ENCODE measurements at places on chromosomes 4 and X.

DNA sequence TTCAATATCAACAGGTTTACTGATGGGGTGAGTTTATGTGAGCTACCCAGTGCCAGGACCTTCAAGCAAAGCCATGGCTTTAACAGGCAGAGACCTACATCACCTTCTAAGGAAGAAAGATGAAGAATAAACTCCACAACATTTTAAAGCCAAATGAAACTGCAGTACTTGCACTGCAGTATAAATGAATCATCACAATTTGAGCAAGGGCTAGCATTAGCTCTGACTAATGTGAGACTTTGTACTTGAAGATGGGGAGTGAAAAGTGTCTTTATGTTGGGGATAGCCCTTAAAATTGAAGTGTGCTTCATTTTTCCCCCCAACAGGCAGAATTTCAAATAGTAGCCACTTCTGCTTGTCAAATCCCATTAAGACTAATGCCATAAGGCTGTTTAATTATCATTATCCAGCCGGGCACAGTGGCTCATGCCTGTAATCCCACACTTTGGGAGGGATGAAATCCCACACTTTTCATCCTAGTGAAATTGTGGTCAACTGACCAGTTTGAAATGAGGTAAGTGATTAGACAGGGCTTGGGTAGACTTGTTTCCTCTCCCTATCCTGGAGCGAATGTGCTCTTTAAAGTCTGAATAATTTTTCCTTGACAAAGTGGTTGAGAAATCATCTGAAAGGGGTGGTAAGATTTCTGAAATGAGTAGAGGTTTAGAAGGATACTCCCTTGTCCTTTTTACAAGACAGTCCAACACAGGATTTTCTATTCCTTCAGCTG is 27.2 kb upstream of the GPR34 start:
- DNase-seq = no peak
- H3K27me3 ChIP-seq = no peaks in the 10 kb centered on the region
- H3K36me3 ChIP-seq = peaks cover 7% of the 10 kb centered on the region
- H3K27ac ChIP-seq = no peak overlapping the region

GRCh38 chr4:182874304-182874751 is 42.9 kb downstream of the DCTD start:
- no peak overlapping the region for H3K27ac ChIP-seq
- H3K4me3 ChIP-seq = no peak overlapping the region
- no peak for DNase-seq
- H3K27me3 ChIP-seq = no peaks in the 10 kb centered on the region
- H3K36me3 ChIP-seq = no peaks in the 10 kb centered on the region

- DNase-seq = no peak
- H3K36me3 ChIP-seq = no peaks in the 10 kb centered on the region
- no peaks in the 10 kb centered on the region for H3K27me3 ChIP-seq
Observed at GRCh38 chrX:10926404-10926803, 184.7 kb upstream of the HCCS start.

DNA sequence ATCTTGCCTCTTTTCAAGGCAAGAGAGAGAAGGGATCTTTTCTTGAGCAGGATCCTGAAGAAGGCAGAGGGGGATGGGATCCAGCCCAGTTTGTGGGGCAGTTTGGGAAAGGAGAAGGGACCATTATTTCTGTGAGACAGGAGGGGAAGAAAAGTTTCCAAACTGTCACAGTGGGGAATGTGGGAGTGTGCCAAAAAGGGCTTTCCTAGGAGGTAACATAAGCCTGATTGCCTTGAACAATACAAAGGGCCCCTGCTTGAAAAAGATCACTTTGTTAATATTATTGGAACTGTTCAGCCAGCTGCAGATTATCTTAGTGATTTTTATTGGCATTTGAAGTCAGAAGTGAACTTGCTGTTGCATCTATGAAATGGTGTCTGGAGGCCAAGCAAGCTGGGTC is 55.2 kb downstream of the MTM1 start:
- no peaks in the 10 kb centered on the region for H3K36me3 ChIP-seq
- H3K4me1 ChIP-seq = no peaks in the 10 kb centered on the region
- DNase-seq = no peak

GRCh38 chrX:15233416-15234015 is 36.4 kb downstream of the ASB9 start:
- H3K27ac ChIP-seq = no peak overlapping the region
- no peaks in the 10 kb centered on the region for H3K27me3 ChIP-seq
- no peaks in the 10 kb centered on the region for H3K4me1 ChIP-seq
- H3K36me3 ChIP-seq = no peaks in the 10 kb centered on the region

DNA sequence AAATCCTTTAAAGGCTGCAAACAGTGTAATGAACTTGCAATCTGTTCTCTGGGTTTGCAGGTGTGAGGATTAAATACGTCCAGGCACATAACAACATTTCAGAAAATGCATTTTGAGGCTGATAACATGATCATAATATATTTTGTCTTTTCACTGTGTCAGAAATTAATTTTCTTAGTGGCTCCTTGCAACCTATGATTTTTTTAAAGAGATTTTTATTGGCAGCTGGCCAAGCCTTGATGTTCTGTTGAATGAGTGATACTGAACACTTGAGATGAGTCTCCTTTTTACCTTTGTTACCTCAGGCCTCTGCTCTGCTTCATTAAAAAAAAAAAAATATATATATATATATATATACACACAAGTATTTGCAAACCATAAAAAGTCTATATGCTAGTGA is 68.2 kb upstream of the TENM3 start:
- no peaks in the 10 kb centered on the region for H3K27me3 ChIP-seq
- DNase-seq = no peak
- H3K36me3 ChIP-seq = peaks cover 2% of the 10 kb centered on the region
- H3K4me3 ChIP-seq = no peak overlapping the region
- H3K27ac ChIP-seq = no peak overlapping the region

DNA sequence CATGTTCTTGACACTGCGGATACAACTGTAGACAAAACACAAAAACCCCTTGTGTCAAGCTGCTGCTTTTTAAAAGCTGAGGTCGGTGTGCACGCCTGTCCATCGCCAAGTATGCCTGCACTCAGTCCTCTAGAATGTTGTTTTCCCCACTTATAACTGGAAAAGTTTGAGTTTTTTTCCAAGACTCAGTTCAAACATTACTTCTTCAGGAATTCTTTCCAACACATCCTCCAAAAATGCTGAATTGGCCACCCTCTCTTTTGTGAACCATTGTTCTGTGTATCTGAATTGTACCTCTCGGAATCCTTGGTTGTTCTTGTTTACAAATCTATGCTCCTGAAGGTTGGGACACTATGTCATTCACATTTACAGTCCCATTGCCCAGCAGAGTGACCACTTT is 94.6 kb downstream of the REELD1 start:
- no peaks in the 10 kb centered on the region for H3K27me3 ChIP-seq
- H3K4me1 ChIP-seq = no peaks in the 10 kb centered on the region
- DNase-seq = no peak
- no peak overlapping the region for H3K4me3 ChIP-seq
- H3K36me3 ChIP-seq = no peaks in the 10 kb centered on the region

- no peak overlapping the region for H3K4me3 ChIP-seq
- H3K27me3 ChIP-seq = no peaks in the 10 kb centered on the region
- H3K4me1 ChIP-seq = no peaks in the 10 kb centered on the region
- DNase-seq = no peak
- H3K36me3 ChIP-seq = no peaks in the 10 kb centered on the region
Observed at GRCh38 chr4:90198086-90198847, 71.1 kb downstream of the CCSER1 start.

DNA sequence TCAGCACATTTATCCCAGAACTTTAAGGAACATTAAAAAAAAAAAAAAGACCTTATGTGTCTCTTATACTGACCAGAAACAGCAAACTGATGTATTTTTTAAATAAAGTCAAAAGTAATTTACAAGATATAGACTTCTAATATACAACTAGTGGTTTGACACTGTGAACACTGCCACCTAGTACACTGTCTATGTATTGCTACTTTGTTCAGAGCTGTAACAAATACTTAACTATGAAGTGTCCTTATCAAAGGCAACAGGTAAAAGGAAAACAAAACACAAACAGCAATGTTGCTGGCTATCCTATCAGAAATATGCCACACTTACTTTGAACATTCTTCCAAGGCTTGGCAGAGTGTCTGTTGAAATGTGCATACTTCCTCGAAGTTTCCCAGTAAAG is 60.4 kb downstream of the CD40LG start:
- no peak overlapping the region for H3K27ac ChIP-seq
- H3K27me3 ChIP-seq = no peaks in the 10 kb centered on the region
- no peaks in the 10 kb centered on the region for H3K36me3 ChIP-seq

DNA sequence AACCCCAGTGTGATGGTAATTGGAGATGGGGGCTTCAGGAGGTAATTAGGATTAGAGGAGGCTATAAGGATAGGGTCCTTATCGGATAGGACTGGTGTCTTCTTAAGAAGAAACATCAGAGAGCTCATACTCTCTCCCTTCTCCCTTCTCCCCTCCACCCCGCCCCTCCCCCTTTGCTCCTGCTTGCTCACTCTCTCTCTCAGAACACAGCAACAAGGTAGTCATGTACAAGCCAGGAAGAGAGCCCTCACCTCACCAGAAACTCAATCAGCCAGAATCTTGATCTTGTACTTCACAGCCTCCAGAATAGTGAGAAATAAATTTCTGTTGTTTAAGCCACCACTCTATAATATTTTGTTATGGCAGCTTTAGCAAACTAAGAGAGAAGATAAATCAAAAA is 4.5 kb downstream of the DDX60L start:
- no peak overlapping the region for H3K4me3 ChIP-seq
- no peaks in the 10 kb centered on the region for H3K27me3 ChIP-seq
- peaks cover 3% of the 10 kb centered on the region for H3K4me1 ChIP-seq
- DNase-seq = peak; percentile 37

DNA sequence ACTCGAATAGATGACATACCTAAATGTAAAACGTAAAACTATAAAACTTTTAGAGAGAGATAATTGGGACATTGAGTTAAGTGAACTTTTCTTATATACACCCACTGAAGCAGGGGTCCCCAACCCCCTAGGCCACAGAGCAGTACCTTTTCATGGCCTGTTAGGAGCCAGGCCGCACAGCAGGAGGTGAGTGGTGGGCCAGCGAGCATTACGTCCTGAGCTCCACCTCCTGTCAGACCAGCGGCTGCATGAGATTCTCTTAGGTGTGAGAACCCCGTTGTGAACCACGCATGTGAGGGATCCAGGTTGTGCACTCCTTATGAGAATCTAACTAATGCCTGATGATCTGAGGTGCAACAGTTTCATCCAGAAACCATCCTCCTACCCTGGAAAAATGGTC is 114.8 kb downstream of the HMX1 start:
- no peak overlapping the region for H3K4me3 ChIP-seq
- DNase-seq = no peak
- H3K4me1 ChIP-seq = no peaks in the 10 kb centered on the region

GRCh38 chr4:141810038-141810711 is 173.8 kb downstream of the IL15 start:
- H3K27ac ChIP-seq = no peak overlapping the region
- no peaks in the 10 kb centered on the region for H3K36me3 ChIP-seq
- no peak overlapping the region for H3K4me3 ChIP-seq
- no peaks in the 10 kb centered on the region for H3K27me3 ChIP-seq
- no peak for DNase-seq

DNA sequence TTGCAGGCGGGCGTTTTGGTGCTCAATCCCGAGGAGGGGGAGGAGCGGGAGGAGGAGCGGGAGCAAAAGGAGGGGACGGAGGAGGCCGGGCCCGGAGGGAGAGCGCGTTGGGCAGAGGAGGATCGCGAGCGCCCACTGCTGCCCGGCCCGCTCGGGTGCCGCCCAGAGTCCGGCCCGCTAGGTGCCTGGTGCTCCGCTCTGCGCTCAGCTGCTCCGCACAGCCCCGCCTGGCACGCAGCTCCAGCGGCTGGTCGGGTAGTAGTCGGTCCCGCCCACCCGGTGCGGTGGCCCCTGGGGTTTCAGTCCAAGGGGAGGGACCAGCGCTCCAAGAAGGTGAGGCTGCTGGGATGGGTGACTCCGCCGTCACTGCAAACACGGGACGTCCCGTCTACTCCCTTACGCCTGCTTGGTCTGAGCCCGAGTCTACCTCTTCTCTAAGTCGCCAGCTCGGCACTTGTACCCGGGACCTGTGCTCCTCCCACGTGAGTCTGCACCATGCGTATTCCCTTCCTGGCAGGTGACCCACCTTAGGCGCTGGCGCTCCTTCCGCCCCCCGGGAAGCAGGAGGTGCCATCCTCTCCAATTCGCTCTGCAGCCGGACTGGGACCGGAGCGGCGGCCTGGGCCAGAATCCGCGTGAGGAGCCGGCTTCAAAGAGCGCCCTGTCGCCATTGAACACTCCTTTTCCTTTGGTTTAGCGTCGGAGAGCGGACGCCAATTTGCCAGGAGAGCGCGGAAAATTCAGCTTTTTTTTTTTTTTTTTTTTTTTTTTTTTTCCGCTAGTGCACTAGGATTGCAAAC is 405 bp upstream of the HS3ST1 start:
- H3K27ac ChIP-seq = no peak overlapping the region
- peaks cover 16% of the 10 kb centered on the region for H3K4me1 ChIP-seq
- peaks cover 7% of the 10 kb centered on the region for H3K27me3 ChIP-seq
- no peaks in the 10 kb centered on the region for H3K36me3 ChIP-seq
- peak; percentile 84 for DNase-seq

GRCh38 chr4:4590546-4590945 is 48.7 kb upstream of the STX18 start:
- no peaks in the 10 kb centered on the region for H3K4me1 ChIP-seq
- no peaks in the 10 kb centered on the region for H3K36me3 ChIP-seq
- H3K27me3 ChIP-seq = no peaks in the 10 kb centered on the region
- H3K27ac ChIP-seq = no peak overlapping the region
- H3K4me3 ChIP-seq = no peak overlapping the region
- no peak for DNase-seq

GRCh38 chr4:8707045-8707781 is 114.6 kb downstream of the CPZ start:
- H3K27me3 ChIP-seq = no peaks in the 10 kb centered on the region
- H3K27ac ChIP-seq = no peak overlapping the region
- no peaks in the 10 kb centered on the region for H3K36me3 ChIP-seq
- DNase-seq = no peak
- peaks cover 11% of the 10 kb centered on the region for H3K4me1 ChIP-seq

DNA sequence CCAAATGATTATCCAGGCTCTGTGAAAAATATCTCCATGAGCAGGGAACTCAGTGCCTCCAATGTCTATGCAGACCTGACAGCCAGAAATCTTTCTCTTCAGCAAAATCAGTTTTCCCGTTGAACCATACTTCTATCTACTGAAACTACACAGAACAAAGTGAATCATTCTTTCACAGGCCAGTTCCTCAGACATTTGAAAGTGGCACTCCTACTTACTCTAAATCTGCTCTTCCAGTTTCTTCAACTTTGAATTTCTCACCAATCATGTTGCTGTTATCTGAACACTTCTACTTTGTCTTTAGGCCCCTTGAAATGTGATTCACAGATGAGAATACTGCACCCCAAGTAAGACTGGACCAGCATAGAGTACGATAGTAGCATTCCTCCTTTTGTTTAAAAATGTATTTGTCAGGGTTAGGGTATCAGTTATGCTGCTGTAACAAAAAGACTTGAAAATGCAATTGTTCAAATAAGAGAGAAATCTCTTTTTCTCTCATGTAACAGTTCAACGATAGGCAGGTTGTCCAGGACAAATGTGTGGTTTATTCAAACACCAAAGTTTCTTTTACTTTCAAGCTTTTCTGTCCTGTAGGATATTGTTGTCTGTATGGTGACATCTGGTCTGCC is 210.6 kb upstream of the KLF3 start:
- H3K27me3 ChIP-seq = no peaks in the 10 kb centered on the region
- H3K27ac ChIP-seq = no peak overlapping the region
- no peak for DNase-seq
- no peak overlapping the region for H3K4me3 ChIP-seq
- no peaks in the 10 kb centered on the region for H3K36me3 ChIP-seq
- no peaks in the 10 kb centered on the region for H3K4me1 ChIP-seq

- no peak overlapping the region for H3K27ac ChIP-seq
- no peaks in the 10 kb centered on the region for H3K27me3 ChIP-seq
- peaks cover 1% of the 10 kb centered on the region for H3K36me3 ChIP-seq
- no peak for DNase-seq
- H3K4me3 ChIP-seq = no peak overlapping the region
- no peaks in the 10 kb centered on the region for H3K4me1 ChIP-seq
Observed at GRCh38 chr4:113524096-113524495, 237.4 kb downstream of the CAMK2D start.
